ENCODE measurements at places on chromosomes 5 and 9. TPM values are rescaled to one million over a fixed set of nuclear protein-coding genes. Genes with fewer than 3 reads are reported as not detected.

GRCh38 chr5:145787996-145788395, 47.1 kb downstream of the PRELID2 start:
- H3K4me1 ChIP-seq = no peaks in the 10 kb centered on the region
- no peaks in the 10 kb centered on the region for H3K27me3 ChIP-seq
- H3K36me3 ChIP-seq = no peaks in the 10 kb centered on the region

DNA sequence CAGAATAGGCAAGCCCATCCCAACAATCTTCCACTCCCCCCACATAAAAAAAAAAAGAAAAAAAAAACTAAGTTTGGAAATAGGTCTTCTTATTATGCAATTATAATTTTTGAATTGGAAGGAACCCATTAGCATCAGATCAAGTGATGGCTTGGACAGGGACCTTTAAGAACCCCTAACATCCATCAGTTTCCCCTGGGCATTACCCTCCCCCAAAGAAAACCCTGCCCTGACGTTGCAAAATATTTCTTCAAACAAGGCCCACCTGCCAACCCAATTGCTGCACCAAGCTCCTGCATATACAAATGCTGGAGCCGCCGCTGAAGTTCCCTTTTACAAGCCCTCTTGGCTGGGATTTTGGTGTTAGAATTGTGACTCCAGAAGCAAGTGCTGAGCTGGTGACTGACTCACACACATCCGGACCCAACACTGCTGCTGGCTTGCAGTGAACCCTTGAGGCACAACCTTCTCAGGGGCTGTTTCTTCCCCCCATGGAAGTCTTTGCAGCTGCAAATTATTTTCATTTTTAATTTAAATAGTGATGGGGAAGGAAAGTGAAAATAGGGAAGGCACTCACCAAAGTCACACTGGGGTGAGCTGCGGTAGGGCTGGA, 56.1 kb upstream of the AFAP1L1 start:
- H3K36me3 ChIP-seq = no peaks in the 10 kb centered on the region
- no peaks in the 10 kb centered on the region for H3K4me1 ChIP-seq
- no peak overlapping the region for H3K27ac ChIP-seq
- H3K4me3 ChIP-seq = no peak overlapping the region
- DNase-seq = no peak
- peaks cover 2% of the 10 kb centered on the region for H3K27me3 ChIP-seq

DNA sequence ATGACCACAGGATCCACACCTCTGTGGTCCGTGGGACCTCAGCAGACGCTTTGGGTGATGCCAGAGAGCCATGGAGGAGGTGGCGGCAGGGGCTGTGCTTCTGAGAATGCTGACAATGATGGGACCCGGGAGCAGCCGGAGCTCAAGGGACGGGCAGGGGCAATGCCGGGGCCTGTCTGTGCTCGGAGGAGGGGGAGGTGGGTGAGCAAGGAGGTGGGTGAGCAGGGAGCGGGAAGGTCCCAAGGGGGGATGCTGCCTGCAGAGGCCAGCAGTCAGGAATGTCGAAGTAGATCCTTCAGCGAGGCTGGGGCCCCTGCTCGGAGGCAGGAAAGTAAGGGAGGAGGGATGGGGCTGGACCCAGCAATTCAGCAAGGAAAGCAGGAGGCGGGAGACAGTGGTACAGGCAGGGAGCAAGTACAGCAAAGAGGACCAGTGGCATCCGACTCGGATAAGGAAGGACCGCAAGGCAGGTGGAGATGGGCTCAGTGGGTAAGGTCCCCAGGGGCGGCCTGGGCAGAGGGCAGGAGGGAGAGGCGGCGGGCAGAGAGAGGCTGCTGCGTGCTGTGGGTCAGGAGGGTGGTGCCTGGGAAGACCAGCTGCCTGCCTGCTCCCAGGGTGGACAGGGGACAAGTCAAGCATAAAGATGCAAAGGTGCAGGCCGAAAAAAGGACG, 49.0 kb downstream of the ADAMTS2 start:
- H3K27me3 ChIP-seq = no peaks in the 10 kb centered on the region
- no peak overlapping the region for H3K27ac ChIP-seq
- no peaks in the 10 kb centered on the region for H3K36me3 ChIP-seq
- no peak for DNase-seq
- H3K4me3 ChIP-seq = no peak overlapping the region

Gene MCIDAS
- polyA plus RNA-seq = not detected

Gene FST
- polyA plus RNA-seq = not detected

DNA sequence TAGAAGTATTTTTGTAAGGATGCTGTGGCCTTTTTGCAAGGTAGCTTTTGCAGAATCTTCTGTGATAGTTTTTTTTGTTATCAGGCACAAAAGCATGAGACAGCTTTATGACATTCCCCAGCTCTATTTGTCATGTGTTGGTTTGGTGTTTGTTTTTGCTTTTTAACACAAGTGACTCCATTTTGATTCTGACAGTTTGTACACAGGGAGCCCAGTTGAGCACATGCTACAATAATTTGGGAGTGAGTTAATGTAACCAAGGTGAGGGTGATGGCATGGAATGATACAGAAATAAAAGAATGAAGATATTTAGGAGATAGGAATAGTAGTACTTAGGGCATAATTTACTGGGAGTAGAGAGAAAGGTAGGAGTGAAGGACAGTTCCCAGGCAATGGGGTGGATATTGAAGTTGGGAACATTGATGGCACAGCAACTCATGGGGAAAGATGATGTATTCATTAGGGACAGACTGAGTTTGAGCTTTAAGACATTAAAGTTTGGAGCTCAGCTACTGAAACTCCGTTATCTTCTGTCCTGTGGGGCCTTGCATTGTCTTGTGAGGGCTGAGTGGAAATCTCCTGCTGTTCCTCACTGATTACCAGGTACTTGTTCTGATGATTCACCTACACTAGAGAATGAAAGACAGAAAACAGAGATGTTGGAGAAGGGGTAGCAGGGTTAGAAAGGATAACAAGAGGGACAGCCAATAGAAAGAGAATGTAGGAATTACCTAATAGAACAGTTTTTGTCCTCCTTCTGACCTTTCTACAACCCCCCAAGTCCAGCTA, 88.3 kb upstream of the CCDC112 start:
- H3K4me3 ChIP-seq = no peak overlapping the region
- no peak overlapping the region for H3K27ac ChIP-seq
- no peaks in the 10 kb centered on the region for H3K27me3 ChIP-seq
- no peaks in the 10 kb centered on the region for H3K4me1 ChIP-seq
- DNase-seq = no peak

GRCh38 chr5:96733771-96734500, 71.8 kb downstream of the CAST start:
- no peak for DNase-seq
- no peaks in the 10 kb centered on the region for H3K27me3 ChIP-seq
- H3K27ac ChIP-seq = no peak overlapping the region
- H3K4me1 ChIP-seq = peaks cover 11% of the 10 kb centered on the region

DNA sequence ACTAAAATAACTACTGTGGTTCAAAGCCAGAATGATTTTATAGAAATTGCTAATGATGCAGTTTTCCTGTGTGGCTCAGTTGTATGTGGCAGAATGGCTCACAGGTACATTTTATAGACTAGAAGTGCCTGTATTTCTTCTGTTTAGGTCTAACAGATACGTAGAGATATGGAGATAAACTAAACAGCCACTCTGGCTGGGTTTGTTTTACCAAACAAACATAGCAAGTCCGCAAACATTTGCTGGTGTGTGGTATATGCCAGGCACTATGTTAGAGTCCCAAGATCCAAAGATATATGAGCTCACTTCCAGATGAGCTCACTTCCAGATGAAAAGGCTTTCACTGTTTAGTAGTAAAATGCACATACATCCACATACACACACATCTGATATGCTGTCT, 24.4 kb downstream of the ADRB2 start:
- no peak overlapping the region for H3K4me3 ChIP-seq
- H3K4me1 ChIP-seq = peaks cover 37% of the 10 kb centered on the region
- H3K27me3 ChIP-seq = no peaks in the 10 kb centered on the region
- no peak overlapping the region for H3K27ac ChIP-seq

- H3K36me3 ChIP-seq = no peaks in the 10 kb centered on the region
- H3K27me3 ChIP-seq = no peaks in the 10 kb centered on the region
- no peak for DNase-seq
- H3K4me1 ChIP-seq = no peaks in the 10 kb centered on the region
- no peak overlapping the region for H3K4me3 ChIP-seq
- no peak overlapping the region for H3K27ac ChIP-seq
These were observed 760.2 kb downstream of the TAF11L14 start for GRCh38 chr5:18394443-18394804.

DNA sequence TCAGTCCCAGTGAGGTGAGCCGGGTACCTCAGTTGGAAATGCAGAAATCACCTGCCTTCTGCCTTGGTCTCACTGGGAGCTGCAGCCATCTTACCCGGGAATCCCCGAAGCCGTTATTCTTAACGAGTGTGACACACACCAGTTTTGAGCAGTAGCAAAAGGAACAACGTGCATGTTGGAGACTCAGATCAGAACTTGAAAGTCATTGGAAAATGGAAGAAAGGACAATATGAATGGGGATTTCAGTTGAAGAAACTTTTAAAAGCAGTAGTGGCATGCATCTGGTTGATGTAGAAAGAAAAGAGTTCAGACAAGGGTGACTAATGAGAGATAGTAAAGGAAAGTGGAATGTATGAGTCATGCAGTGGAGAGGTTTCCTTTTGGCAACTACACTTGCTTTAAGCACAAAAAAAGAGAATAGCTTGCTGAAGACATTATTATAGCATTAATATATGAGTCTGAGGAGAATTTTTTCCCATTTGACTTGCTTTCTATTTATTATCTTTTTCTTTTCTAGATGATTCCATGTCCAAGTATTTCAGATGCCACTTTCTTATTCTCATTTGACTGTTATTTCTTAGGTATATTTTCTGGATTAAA, 44.4 kb upstream of the ANKDD1B start:
- peak; percentile 30 for DNase-seq
- no peak overlapping the region for H3K4me3 ChIP-seq
- peaks cover 21% of the 10 kb centered on the region for H3K4me1 ChIP-seq
- peaks cover 15% of the 10 kb centered on the region for H3K36me3 ChIP-seq
- H3K27ac ChIP-seq = peak overlapping the region; percentile 17

DNA sequence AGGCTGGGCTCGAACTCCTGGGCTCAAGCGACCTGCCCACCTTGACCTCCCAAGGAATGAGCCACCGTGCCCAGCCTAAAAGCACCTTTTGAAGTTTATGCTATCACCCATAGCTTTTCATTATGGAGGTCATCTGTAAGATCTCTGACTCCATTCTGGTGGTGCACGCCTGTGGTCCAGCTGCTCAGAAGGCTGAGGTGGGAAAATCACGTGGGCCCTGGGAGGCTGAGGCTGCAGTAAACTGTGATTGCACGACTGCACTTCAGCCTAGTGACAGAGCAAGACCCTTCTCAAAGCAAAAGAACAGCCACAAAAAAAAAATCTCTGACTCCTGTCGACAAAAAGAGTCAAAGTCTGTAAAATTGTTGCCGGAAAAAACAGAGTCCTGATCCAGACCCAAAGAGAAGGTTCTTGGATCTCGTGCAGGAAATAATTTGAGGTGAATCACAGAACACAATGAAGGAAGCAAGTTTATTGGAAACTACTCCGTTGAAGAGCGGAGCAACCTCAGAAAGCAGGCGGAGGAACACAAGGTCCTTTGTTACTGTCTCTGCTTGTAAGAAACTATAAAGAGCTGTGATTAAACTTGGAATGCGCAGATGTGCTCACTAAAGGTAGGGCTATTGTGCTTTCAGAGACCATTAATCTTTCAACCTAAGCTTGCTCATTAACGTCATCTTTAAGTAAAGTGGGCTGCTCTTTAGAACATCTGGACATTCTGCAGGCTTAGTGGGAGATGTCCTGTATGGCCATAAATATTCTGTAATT, 2.0 kb upstream of the HAUS6 start:
- no peaks in the 10 kb centered on the region for H3K27me3 ChIP-seq
- H3K4me1 ChIP-seq = peaks cover 3% of the 10 kb centered on the region
- no peak overlapping the region for H3K27ac ChIP-seq

- no peaks in the 10 kb centered on the region for H3K36me3 ChIP-seq
- H3K27me3 ChIP-seq = no peaks in the 10 kb centered on the region
- no peak overlapping the region for H3K27ac ChIP-seq
These were observed 17.1 kb upstream of the C9 start for GRCh38 chr5:39381376-39381775.

Gene TAS2R1
- polyA plus RNA-seq = not detected

DNA sequence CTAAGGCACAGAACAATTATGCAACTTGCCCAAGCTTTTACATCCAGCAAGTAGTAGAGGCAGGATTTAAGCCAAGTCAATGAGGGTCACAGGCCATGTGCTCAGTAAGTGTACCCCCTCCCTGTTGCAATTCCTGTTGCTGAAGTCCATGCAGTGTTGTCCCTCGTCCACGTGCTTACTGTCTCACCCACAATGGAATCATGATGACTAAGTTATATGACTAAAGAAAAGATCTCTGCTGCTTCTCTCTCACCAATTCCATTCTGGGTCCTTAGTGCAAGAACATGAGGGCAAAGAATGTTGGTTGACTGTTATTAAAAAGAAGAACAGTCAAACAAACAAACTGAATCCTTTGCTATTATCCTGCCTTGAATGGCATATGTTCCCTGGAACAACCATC, 233.6 kb upstream of the SLC24A2 start:
- no peaks in the 10 kb centered on the region for H3K4me1 ChIP-seq
- H3K27me3 ChIP-seq = no peaks in the 10 kb centered on the region
- no peak overlapping the region for H3K27ac ChIP-seq
- no peak for DNase-seq
- no peaks in the 10 kb centered on the region for H3K36me3 ChIP-seq
- H3K4me3 ChIP-seq = no peak overlapping the region

DNA sequence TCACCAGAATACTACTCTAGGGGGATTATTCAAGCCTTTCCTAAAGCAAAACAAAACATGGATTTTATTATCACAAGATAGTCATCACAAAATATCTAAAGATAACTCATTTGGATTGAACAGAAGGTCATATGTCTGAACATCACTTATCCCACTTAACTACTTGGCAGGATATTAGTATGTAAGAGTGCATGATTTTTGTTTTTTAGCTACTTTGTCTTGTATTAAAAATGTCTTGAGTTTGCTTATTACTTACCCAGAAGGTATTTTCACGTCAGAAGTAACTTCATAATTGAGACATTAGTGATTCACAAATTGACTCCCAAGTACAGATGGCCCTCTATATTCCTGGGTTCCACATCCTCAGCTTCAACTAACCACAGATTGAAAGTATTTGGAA, 113.8 kb downstream of the TLE4 start:
- peaks cover 5% of the 10 kb centered on the region for H3K36me3 ChIP-seq
- H3K4me3 ChIP-seq = no peak overlapping the region
- no peaks in the 10 kb centered on the region for H3K27me3 ChIP-seq
- peaks cover 11% of the 10 kb centered on the region for H3K4me1 ChIP-seq
- DNase-seq = no peak

Gene TTC16
- 0.33 TPM for polyA plus RNA-seq

DNA sequence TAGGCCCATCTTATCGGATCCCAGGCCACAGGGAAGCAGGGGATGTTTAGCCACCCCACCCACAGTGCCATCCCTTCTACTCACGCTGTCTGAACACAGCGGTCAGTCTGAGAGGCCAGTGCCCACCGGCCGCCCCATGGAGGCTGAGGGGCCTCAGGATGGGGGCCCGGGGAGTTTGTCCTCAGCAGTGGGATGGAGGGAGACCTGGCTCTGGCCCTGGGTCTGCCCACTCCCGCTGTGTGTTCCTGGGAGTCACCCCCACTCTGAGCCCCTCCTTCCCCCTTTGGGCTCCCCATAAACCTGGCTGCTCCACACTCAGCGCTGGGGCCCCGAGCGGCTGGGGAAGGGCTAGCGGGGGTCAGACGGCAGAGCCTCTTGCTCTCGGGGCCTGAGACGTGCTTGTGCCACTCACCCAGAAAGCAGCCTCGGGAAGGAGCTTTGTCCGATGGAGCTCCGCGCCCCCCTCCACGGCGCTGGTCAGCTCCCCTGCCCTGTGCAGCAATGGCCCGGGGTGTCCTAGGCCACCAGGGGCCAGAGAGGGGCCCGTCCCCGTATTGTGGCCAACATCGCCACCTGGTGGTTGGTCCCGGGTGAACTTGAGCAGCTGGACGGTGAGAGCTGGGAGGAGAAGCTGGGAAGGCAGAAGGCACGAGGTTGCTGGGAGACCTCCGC, 10.9 kb upstream of the LAMC3 start:
- H3K27me3 ChIP-seq = peaks cover 3% of the 10 kb centered on the region
- no peak overlapping the region for H3K27ac ChIP-seq
- no peak for DNase-seq
- no peak overlapping the region for H3K4me3 ChIP-seq
- H3K4me1 ChIP-seq = no peaks in the 10 kb centered on the region
- no peaks in the 10 kb centered on the region for H3K36me3 ChIP-seq
